Omental fat pad (tissue), 4 donors: ENCODE measurements at places on chromosomes 1 and 21. TPM values are rescaled to one million over a fixed set of nuclear protein-coding genes. Genes with fewer than 3 reads are reported as not detected.

- no peak for DNase-seq
Observed at GRCh38 chr1:187646536-187647107, 817.9 kb downstream of the PLA2G4A start.

DNA sequence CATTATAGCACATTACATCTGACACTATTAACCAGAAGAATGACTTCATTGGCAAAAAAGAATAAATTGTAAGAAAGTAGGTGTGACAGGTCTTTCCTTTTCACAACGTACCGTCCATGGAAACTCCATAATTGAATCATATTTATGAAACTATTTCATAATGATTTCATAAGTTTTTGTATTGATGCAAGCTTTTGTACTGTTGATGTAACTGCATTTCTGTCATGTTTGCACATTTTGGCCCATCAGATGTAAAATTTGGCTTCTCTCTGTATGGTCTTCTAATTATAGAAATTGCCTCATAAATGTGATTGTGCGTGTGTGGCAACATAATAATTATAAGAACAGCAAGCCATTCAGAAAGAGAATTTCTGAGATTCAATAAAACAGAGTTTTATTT lies 180.7 kb upstream of the ZNHIT6 start:
- DNase-seq, result no peak

GRCh38 chr21:42387164-42387563 lies 8.7 kb downstream of the TMPRSS3 start:
- DNase-seq, result no peak

GRCh38 chr1:178941849-178942248 lies 71.0 kb upstream of the ANGPTL1 start:
- DNase-seq, result no peak

DNA sequence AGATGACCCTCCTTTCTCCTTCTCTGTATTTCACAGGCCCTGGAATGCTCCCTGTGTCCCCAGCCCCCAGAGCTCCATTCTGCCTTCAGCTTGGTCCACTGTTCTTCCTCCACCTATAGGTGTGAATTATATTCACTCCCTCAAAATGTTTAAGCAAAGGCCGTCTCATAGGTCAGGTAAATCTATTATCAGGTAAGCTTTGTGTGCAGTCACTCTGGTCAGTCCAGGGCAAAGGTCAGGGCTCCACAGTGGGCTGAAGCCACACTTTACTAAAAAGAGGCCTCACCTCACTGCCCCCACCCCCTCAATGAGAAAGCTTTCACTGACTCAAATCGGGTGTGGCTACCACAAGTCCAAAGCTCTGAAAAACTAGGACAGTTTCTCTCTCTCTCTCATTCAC lies 65.9 kb downstream of the DNTTIP2 start:
- no peak for DNase-seq

- DNase-seq, result no peak
Observed at GRCh38 chr1:233675446-233675845, 61.5 kb downstream of the KCNK1 start.

DNA sequence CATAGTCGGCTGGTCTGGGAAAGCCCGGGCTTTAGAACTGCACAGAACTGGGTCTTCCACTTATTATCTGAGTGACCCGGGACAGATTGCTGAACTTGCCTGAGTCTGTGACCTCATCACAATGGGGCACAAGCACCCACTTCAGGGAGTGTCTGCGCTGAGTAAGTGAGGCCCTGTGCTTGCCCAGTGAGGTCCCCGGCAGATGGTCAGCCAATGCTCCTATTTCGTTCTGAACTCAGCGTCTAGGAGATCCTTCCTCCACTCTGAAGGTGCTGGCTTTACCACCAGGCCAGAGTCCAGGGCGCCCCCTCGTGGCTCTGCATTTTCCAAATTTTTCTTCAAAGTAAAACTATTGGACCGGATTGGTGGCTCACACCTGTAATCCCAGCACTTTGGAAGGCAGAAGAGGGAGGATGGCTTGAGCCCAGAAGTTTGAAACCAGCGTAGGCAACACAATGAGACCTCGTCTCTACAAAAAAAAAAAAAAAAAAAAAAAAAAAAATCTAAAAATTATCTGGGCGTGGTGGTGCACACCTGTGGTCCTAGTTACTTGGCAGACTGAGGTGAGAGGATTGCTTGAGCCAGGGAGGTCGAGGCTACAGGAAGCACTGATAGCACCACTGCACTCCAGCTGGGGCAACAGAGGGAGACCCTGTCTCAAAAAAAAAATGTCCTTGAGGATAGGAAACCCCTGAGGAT lies 61.7 kb downstream of the FCRL5 start:
- peak; percentile 56 for DNase-seq

DNA sequence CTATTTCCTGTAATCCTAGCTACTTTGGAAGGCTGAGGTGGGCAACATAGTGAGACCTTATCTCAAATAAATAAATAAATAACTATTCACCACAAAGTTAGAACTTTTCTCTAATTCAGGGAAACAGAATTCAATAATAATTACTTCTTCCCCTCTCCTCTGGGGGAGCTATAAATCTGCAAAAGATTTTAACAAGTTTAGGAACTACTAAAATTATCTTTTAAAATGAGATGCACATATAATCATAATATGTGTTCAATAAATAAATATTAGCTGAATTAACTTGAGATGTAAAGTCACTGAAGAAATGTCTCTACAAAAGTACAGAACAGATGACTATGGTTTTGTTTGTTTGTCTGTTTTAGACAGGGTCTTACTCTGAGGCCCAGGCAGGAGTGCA lies 14.1 kb downstream of the WDR47 start:
- no peak for DNase-seq

GRCh38 chr21:45804809-45805313 lies 161.3 kb downstream of the PCBP3 start:
- no peak for DNase-seq

GRCh38 chr1:205251576-205251975 lies 23.8 kb downstream of the TMCC2 start:
- DNase-seq, result no peak

DNA sequence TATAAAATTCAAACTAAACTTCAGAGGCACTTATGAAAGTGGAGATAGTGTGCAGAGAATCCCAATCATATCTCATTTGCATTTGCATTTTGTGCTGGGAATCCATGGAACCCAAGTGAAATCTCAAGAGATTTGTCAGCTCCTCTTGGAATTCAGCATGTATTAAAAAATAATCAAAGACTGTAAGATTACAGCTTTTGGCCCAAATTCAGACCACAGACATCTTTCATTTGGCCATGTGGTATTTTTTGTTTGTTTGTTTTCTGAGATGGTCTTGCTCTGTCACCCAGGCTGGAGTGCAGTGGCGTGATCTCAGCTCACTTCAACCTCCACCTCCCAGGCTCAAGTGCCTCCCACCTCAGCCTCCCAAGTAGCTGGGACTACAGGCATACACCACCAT lies 3.8 kb upstream of the CACYBP start:
- no peak for DNase-seq

DNA sequence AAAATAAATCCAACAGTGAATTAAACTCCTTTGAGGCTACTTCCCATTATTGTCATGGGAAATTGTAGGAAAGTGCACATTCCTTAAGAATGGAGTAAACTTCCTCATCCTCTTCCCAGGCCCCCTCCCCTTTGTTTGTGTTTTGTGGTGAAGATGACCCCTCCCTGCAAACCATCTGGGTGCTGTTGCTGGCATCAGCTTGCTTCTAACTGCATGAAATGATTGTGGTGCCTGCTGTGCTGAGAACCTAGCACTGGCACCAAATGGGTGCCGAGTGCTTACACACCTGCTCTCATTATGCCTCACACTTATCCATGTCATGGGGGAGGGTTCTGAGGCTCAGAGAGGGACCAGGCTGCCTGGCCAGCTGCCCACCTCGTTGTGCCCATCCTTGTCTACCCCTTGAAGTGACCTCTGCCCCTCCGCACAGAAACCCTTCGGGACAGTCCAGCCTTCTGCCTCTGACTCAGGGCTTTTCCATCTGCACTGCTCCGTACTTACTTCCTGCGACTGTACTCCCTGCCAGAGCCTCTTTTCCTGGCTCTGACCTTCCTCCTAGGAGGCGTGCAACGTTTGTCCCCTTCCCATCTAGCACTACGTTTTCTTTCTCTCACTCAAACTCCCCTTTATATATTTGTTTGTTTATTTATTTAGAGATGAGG lies 30.6 kb downstream of the CAPN2 start:
- DNase-seq, result no peak

GRCh38 chr1:59673573-59674450 lies 140.9 kb upstream of the HOOK1 start:
- no peak for DNase-seq

- no peak for DNase-seq
Observed at GRCh38 chr1:9166289-9167235, 37.7 kb upstream of the GPR157 start.

- no peak for DNase-seq
Observed at GRCh38 chr1:89087241-89087640, 22.2 kb upstream of the GBP1 start.

- DNase-seq, result no peak
Observed at GRCh38 chr1:180031664-180032063, 77.1 kb downstream of the CEP350 start.

- DNase-seq, result no peak
Observed at GRCh38 chr1:230188826-230189225, 121.8 kb downstream of the GALNT2 start.

DNA sequence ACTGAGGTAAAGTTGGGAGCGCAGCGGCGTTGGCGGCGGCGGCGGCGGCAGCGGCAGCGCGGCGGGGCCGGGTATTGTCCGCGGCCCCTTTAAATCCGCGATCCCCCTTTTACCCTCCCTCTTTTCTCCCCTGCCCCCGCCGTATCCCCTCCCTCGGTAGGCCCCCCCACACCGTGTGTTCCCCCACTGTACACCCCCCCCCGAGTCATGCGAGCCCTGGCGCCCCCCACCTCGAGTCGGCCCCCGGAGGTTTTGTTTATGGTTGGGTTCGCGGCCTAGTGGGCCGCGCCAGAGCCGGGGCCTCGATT lies 169 bp downstream of the UBAP2L start:
- no peak for DNase-seq

DNA sequence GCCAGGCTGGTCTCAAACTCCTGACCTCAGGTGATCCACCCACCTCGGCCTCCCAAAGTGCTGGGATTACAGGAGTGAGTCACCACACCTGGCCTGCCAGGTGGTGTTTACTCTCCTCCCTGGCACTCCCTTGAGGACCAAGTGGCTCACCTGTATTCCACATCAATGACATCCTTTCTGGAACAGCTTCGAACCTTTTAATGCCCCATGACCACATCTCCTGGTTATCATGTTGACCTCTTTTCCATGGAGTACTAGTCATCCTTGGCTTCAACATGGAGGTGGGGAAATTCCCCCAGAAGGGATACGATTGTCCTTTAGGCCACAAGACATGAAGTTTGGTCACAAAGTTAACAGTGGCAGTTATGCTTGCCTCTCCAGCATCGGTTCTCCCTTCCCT lies 66.9 kb downstream of the CDC7 start:
- no peak for DNase-seq

DNA sequence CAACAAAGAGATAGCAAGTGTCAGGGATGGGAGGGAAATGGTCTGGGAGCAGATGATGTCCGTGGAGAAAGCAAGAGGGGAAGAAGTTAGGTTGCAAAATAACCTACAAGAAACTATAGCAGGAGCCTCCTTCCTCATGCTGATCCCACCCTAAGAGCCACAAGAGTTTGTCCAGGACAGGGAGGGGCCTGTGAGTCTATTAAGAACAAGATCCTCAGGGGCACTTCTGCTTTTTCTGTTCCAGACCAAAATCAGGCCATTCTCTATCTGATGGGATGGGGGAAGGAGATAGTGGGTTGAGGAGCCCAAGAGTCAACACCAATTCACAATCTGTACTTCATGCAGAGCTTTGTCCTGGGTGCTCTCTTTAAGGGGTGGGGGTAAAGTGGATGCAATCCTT lies 7.7 kb upstream of the ATP1A4 start:
- no peak for DNase-seq

DNA sequence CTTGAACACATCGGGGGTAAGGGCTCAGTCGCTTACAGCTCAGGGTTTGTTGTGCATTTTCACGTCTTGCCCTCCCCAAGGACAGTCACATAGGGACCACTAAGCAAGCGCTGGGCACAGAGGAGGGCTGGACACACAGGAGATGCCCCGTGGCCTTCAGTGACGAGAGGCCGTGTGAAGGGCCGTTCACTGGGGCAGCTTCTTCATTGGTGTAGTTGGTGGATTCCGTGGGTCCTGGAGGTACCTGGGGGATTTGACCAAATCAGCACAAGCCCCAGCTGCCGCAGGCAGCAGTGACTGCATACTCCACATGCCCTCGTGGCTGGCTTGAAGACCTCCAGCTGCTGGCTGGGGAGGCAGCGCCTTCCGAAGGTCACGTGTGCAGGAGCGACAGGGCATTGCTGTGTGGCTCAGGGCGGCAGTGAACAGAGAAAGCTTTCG lies 100.8 kb upstream of the C1orf174 start:
- no peak for DNase-seq

DNA sequence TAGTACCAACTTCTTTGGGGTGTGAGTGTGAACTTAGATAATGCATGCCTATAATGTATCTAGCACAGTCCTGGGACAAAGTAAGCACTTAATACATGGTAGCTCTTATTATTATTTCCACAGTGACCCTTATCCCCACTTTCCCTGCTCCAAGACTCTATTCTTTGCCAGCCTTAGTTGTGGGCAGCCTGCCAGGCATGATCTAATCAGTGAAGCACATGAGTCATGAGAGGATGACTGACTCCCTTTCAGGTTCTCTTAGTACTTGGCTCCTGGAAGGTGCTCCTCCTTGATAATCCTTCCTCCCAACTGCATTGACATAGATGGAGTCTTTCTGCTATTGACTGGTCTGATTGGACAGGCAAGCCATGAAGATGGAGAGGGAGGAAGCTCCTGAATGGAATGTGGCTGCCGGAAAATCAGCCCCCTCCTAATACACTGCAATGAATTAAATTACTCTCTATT lies 17.4 kb upstream of the GNG12 start:
- DNase-seq, result peak; percentile 98

The ABCG1 gene
- total RNA-seq, result 45.1 TPM

The ADCY10 gene
- total RNA-seq, result not detected

The OBSCN gene
- 26.0 TPM for total RNA-seq

The HPDL gene
- total RNA-seq, result 2.0 TPM

The EPHA2 gene
- 15.3 TPM for total RNA-seq

The RAB13 gene
- total RNA-seq, result 79.6 TPM

The APOBEC4 gene
- not detected for total RNA-seq

The ZMYND12 gene
- 2.2 TPM for total RNA-seq

The IL10 gene
- total RNA-seq, result 34.4 TPM

The FTCD gene
- not detected for total RNA-seq

The AMY2A gene
- total RNA-seq, result not detected

The CIART gene
- total RNA-seq, result 0.75 TPM

The INSRR gene
- total RNA-seq, result 0.09 TPM

The SLAMF9 gene
- 1.0 TPM for total RNA-seq

The FAM43B gene
- 2.2 TPM for total RNA-seq
